ENCODE measurements at places on chromosomes 5 and 9.

DNA sequence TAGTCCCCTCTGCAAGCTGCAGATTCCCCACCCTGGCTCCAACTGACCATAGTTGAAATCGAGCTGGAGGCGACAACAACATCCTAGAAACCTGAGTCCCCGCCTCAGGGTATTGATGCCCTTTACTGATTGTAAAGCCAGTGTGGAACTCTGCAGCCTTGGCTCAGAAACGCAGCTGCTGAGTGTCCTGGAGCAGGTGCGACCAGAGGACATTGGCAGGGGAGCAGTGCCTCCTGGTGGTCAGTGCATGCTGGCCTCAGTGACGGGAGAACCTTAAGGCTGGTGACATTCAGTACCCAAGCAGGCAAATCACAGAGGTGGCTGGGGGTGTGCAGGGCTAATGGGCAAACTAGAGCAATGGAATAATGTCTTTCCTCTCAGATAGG lies 20.4 kb upstream of the ZNF354B start:
- DNase-seq, result peak; percentile 36

GRCh38 chr5:36614657-36615308 lies 8.4 kb downstream of the SLC1A3 start:
- peak; percentile 74 for DNase-seq

DNA sequence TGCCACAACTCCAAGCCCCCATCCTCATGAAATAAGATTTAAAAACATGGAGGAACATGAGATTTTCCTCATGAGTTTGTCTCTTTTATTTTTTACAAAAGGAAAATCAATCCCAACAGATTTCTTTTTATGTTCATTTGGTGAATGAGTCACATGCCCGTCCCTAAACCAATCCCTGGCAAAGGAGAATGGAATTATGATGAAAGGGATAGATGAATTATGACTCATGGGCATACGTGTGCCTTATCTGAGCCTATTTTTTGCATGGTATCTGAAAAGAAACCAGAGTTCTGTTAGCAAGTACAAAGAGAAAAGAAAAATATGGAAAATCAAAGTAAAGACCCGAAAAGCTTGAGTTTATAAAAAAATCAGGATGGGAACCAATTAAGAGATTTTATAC lies 267.5 kb upstream of the TMEM161B start:
- DNase-seq, result no peak

DNA sequence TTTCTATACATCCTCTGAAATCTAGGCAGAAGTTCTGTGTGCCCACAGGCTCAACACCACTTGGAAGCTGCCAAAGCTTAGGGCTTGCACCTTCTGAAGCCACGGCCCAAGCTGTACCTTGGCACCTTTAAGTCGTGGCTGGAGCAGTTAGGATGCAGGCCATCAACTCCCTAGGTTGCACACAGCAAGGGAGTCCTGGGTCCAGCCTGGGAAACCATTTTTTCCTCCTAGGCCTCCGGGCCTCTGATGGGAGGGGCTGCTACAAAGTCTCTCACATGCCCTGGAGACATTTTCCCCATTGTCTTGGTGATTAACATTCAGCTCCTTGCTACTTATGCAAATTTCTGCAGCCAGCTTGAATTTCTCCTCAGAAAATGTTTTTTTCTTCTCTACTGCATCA lies 15.5 kb upstream of the PLK2 start:
- no peak for DNase-seq

DNA sequence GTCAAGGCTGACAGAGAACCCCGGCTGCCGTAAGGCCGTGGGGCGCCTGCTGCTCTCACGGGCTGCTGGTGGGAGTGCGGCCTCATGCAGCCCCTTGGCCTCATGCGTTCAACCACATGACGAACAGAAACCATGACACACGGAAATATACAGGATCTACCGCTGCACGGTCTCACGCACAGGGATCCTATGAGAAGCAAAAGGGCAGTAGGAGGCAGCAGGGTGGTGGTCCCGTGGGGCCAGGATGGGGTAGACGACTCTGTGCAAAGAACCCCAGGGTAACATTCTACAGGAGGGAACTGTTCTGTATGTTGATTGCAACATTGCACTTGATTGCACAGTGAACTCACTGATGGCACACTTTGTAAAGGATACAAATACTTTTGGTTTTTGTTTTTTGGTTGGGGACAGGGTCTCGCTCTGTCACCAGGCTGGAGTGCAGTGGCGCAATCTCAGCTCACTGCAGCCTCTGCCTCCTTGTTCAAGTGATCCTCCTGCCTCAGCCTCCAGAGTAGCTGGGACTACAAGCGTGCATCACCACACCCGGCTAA lies 51.6 kb downstream of the NACC2 start:
- DNase-seq, result no peak

GRCh38 chr5:59066367-59067163 lies 483.7 kb downstream of the RAB3C start:
- DNase-seq, result no peak

- no peak for DNase-seq
These were observed 53.0 kb upstream of the ZNF622 start for GRCh38 chr5:16518606-16519005.
